Smooth muscle cell of the pulmonary artery (primary cell): ENCODE measurements at places on chromosomes 1 and 21. TPM values are rescaled to one million over a fixed set of nuclear protein-coding genes. Genes with fewer than 3 reads are reported as not detected.

Gene TSPAN1
- 0.73 and 0.78 TPM in 2 replicates for total RNA-seq

Gene GJB4
- total RNA-seq = not detected in 2 replicates

Gene UMODL1
- total RNA-seq = 0.03 TPM in 1 of 2 replicates, not detected in the other

Gene AMIGO1
- 3.3 and 4.9 TPM in 2 replicates for total RNA-seq

Gene FMO4
- total RNA-seq = 2.4 and 2.6 TPM in 2 replicates

Gene KCNA3
- 0.07 TPM in 1 of 2 replicates, not detected in the other for total RNA-seq

Gene SLC37A1
- 2.2 and 4.8 TPM in 2 replicates for total RNA-seq

Gene THBS3
- 32.0 and 94.1 TPM in 2 replicates for total RNA-seq

Gene HSD11B1
- 3.3 and 9.6 TPM in 2 replicates for total RNA-seq
